ENCODE measurements at places on chromosomes 3 and 15.

GRCh38 chr15:64749167-64749566, 26.2 kb downstream of the RBPMS2 start:
- DNase-seq: no peak

- no peak for DNase-seq
Measured at GRCh38 chr3:127164615-127165014, 28.3 kb upstream of the PRR23E start.

- DNase-seq: no peak
Measured at GRCh38 chr3:60065227-60065868, 1015.5 kb upstream of the CFAP20DC start.

DNA sequence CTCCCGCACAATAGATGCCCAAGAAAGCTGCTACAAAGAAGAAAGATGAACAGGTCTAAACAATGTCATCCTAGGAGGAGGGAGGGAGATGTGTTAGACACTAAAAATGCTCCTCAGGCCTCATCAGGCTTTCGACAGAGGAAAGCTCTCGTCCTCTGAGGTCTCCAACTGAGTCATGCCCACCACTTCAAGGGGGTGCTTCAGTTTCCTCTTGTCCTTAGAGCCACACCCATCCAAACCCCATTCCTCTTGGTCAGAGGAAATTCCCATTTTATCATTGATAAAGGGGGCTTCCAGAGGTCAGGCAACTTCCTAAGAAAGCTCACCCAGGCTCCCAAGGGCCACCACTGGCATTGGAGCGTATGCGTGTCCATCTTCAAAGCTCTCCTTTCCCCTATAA, 50.1 kb downstream of the HEG1 start:
- no peak for DNase-seq

GRCh38 chr3:49636883-49637609, 37.1 kb upstream of the APEH start:
- no peak for DNase-seq

GRCh38 chr3:15266510-15267376, 60.7 kb downstream of the CAPN7 start:
- DNase-seq: no peak

GRCh38 chr15:78637776-78638435, 3.1 kb downstream of the CHRNB4 start:
- no peak for DNase-seq

- no peak for DNase-seq
Measured at GRCh38 chr3:11386465-11387113, 114.4 kb downstream of the ATG7 start.

DNA sequence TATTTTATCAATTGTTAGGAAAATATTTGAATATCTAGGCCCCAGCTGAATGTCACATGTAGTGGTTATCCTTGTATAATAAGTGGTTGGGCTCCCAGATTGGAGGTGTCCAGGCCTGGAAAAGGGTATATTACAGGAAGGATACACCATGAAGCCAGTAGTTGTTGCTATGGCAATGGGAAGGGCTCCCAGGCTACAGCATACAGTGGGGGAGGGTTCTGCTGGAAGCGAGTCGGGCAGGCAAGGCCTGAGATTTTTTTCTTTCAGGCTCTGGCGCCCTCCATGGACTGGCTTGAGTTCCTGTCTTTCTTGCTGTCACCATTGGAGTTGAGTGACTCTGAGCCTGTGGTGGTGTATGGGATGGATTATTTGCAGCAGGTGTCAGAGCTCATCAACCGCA, 8.9 kb downstream of the ECE2 start:
- DNase-seq: peak; percentile 67

DNA sequence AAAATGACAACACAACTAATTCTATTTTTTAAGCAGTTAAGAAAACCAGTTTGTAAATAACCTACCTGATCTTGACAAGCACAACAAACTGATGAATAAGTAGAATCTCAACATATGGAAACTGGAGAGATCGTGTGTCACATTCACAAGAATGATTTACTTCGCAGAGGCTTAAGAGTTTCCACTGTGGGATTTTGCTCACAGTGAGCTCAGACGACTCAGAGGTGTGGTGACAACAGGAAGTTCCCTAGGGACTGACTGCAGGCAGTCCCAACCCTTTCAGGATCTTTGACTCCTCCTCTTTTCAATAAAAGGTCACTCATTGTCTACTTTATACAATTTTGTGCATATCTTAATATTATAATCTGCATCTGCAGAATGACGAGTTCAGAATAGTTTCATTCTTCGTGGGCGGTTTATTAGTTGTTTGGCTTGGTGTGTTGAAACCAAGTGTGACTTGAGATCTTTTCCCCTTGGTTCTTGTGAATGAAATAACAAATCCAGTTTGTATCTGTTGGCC, at the start of gene LIPH:
Gene LIPH (minus strand): TSS at position 231 of the 520 bp plus-strand sequence. CDS start 117 bp downstream, at position 114.
- DNase-seq: peak; percentile 38

DNA sequence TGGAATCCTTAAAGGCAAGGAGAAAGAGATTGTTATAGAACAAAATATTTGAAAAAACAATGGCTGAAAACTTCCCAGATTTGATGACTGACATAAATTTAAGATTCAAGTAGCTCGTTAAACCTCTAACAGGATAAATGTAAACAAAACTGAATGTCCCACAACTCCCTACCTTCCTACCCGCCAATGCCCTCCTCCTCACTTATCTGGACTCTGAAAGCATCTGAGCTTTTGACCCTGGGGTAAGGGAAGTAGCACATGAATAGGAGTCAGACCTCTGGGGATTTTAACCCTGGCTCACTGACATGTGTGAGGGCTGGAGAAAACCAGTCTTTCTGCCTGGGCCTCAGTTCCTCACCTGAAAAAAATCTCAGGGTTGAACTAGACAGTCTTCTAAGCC, 26.9 kb downstream of the CYP19A1 start:
- DNase-seq: no peak

GRCh38 chr3:21294768-21295167, 456.2 kb downstream of the ZNF385D start:
- no peak for DNase-seq

GRCh38 chr15:68518046-68518445, 60.7 kb upstream of the CORO2B start:
- no peak for DNase-seq

DNA sequence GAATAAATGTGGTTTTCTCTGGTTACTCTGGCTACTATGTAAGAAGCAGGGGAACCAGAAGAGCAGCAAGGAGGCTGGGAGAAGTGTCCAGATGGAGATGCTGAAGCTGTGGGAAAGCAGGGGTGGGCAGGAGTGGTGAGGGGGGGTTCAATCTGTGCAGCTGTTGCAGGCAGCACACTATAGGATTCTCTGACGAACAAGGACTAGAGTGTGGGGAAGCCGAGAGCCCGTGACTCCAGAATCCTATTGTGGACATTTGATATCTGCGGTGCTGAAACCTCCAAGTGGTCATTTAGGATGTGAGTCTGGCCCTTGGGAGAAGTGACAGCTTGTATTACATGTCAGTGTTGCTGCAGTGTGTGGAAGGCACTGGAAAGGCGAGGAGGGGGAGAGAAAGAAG, 60.5 kb downstream of the GABRB3 start:
- DNase-seq: no peak

GRCh38 chr3:53544357-53544756, 49.9 kb downstream of the CACNA1D start:
- DNase-seq: no peak

GRCh38 chr3:65669163-65669875, 369.4 kb downstream of the MAGI1 start:
- peak; percentile 3 for DNase-seq

- peak; percentile 16 for DNase-seq
Measured at GRCh38 chr3:57864853-57865252, 108.7 kb downstream of the SLMAP start.

DNA sequence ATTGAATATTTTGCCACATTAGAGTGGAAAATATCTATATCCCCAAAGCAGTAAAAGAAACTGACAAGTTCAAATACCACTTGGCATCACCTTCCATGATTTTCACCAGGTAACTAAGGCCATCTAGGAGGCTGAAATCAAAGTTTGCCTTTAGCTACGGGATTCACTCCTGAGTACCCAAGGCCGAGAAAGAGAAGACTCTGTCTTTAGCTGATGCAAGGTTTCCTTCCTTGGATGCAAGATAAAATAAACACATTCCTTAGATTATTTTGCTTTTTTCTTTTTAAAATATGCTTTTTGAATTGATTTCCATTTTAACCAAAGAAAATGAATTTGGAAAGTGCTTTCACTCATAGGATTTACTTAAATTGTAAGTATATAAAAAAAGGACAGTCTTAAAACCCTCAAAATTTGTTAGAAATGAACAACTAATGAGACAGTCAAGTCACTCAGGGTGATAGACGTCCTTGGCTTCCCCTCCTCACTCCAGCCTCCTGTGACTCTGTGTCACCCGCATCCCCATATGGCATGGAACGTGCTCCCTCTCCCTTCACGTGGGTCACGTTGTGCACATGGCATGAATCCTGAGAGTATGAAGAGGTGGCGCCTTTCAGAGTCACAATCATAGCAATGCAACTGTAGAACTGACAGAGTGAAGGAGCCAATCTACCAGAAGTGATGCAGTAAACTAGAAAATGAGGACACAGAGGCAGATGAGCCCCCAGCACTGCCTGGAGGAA, 148.4 kb downstream of the RTP4 start:
- no peak for DNase-seq

- no peak for DNase-seq
Measured at GRCh38 chr3:30496066-30496966, 110.1 kb upstream of the TGFBR2 start.

GRCh38 chr3:62265528-62265927, 107.8 kb downstream of the FEZF2 start:
- DNase-seq: no peak

- no peak for DNase-seq
Measured at GRCh38 chr3:59611649-59612443, 562.0 kb upstream of the CFAP20DC start.

GRCh38 chr15:58292751-58293175, 139.0 kb upstream of the LIPC start:
- DNase-seq: no peak

- DNase-seq: peak; percentile 29
Measured at GRCh38 chr15:52527911-52528563, 643 bp downstream of the MYO5A start.

DNA sequence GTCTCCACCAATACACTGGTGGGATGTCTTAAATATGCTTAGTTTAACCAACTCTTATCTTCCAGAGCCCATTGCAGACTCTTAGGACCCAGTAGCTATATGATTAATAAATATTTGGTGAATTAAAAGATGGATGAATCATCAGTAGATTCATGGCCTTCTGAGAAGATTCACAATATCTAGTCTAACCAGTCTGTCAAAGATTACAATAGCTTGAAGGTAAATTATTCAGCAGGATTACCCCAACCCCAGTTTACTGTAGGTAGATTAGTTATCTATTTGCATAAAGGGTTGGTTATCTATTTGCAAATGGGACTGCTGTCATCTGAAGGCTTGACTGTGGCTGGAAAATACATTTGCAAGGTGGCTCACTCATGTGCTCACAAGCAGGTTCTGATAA, 239.4 kb upstream of the THRB start:
- no peak for DNase-seq

DNA sequence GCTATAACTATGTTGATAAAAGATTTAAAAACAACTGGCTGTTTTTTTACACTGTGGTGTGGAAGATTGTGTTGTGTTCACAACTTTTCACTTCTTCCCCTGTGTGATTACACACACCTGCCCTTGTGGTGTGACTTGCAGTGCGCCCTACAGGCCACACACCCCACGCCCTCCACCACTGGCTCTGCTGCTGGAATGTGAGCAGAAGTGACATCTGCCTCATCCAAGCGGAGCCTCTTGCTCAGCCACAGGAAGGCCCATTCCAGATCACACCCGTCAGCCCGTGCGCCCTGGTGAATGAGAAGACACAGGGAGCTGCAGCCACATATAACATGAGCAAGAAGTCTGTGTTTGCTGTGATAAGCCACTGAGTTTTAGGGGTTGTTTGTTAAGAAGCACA, 7.0 kb downstream of the CCR2 start:
- no peak for DNase-seq

GRCh38 chr15:29873947-29874411, 51.7 kb upstream of the TJP1 start:
- no peak for DNase-seq

DNA sequence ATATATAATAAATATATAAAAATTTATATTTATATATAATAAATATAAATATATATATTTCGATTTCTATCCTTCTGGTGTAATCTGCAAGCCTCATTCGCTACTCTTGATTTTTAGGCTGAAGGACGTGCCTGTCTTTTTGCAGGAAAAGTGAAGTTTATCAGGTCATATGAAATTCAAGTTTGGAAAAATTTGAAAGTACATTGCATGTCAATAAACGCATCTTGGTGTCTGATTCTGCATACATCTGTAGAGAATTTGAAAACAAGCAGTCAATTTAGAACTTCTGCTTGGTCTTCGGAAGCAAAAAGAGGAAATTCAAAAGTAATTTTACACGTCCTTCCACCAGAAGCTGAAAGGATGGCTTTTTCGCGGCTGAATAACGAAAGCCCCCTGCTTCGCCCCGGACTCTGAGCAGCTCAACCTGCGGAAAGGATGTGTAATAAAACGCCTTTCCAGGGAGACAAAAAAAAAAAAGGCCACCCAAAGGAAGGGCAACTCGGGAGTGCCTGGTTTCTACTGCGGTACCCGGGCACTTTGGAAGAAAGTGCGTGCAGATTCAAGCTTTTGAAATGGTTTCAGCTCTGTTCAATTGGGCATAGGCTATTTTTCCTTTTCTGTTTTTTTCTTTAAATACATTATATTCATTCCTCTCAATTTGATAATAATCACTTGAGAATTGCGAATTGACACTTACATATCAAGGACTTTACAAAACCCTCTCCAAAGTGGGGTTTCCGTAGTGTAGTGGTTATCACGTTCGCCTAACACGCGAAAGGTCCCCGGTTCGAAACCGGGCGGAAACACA, 1.5 kb upstream of the MYNN start:
- no peak for DNase-seq

GRCh38 chr3:93989241-93989640, 9.3 kb downstream of the ARL13B start:
- no peak for DNase-seq

DNA sequence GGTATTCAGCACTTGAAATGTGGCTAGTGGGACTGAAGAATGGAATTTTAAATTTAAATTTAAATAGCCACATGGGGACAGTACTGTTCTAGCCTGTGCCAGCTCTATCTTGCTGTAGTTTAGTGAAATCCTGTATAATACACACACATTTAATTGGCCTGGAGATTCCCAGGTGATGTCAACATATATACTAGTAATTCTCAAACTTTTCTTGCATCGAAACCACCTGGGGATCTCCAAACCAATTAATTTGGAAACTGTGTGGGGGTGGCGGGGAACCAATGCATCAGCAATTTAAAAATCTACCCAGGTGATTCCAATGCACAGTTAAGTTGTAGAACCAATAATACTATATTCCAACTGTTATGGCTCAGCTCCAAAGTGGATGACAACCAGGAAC, 228.9 kb upstream of the MRPL3 start:
- no peak for DNase-seq

DNA sequence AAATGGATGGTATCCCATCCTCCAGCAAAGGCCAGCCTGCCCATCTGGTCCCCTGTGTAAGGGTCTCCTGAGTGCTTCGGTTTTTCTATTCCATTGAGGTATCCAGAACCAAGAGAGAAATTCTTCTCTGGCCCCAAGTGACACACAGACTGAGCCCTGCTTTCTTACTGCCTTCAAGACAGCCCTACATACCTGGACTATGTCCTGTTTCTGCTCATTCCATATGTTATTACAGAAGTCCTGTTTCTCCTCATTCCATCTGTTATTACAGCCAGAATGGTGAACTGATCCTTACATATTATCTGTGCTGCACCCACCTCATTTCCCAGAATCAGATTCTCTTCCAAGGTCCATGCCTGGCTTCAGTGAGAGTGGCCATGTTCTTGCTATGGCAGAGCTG, 115.2 kb downstream of the DCLK3 start:
- no peak for DNase-seq

GRCh38 chr3:114823061-114823460, 324.0 kb downstream of the ZBTB20 start:
- no peak for DNase-seq

GRCh38 chr3:1172644-1173043, 79.8 kb downstream of the CNTN6 start:
- no peak for DNase-seq

All from kidney capillary endothelial cell (primary cell).